ENCODE measurements at places on chromosomes 7 and 10. TPM values are rescaled to one million over a fixed set of nuclear protein-coding genes. Genes with fewer than 3 reads are reported as not detected.

The SH2B2 gene
- total RNA-seq, result 3.3 TPM

The CLRN3 gene
- total RNA-seq, result not detected

The NPSR1 gene
- total RNA-seq, result not detected

The NEUROD6 gene
- total RNA-seq, result not detected

The DDX50 gene
- 64.8 TPM for total RNA-seq

The MKI67 gene
- total RNA-seq, result 1.8 TPM

The ASB15 gene
- not detected for total RNA-seq

The RABGEF1 gene
- 51.2 TPM for total RNA-seq

The FAM180A gene
- 80.0 TPM for total RNA-seq

The CRYGN gene
- 0.58 TPM for total RNA-seq

Measured in smooth muscle cell of trachea (primary cell).